Mesothelial cell of epicardium (in vitro differentiated cells): ENCODE measurements at places on chromosomes 1 and 21.

DNA sequence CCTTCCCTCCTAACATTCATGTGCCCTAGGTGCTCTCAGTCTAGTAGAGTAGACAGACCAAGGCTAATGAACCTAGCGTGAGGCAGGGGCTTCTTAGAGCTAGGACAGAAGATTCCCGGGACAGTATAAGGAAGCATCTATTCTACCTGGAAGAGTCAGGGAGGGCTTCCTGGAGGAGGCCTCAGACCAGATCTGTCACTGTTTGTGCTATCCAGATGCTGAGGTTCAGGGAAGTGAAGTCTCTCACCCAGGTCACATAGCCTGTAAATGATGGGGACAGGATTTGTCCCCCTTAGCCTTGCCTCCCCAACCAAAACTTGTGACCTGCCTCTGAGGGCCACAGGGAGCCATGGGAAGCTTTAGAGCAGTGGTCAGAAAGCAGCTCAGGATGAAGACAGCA is 20.7 kb downstream of the ACTL8 start:
- no peaks in the 10 kb centered on the region for H3K36me3 ChIP-seq
- no peak overlapping the region for H3K4me3 ChIP-seq
- no peak for DNase-seq
- peaks cover 26% of the 10 kb centered on the region for H3K27me3 ChIP-seq

DNA sequence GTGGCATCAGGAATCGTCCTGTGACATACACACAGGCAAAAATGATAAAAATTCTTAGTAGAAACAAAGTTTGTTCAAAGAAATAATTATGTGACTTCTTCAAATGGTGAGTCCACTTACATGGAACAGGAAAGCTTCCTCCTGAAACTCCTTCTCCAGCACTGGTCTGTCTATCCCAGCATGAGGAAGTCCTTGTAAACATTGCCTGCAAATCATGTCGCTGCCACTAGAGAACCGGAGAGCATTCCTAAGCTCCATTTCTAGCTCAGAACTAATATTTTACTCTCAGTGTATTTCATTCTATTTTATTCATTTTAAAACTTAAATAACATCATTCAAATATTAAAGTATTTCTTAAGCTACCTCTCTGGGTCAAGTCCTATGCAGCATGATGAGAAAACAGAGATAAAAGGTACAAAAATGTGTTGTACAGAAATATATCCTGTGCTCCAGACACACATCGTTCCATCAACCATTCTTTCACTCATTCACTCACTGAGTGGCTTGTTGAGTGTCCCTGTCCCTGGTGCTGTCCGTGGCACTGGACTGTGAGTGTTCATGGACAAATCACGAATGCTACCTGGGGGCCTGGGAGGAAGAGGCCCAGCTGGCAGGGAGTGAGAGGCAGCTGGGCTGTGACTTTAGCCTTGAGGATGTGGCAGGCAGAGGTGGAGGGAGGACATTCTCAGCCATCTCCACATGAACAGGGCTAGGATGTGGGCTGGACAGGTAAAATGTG is 10.0 kb downstream of the CYP4A22 start:
- H3K4me1 ChIP-seq, result no peaks in the 10 kb centered on the region
- peaks cover 7% of the 10 kb centered on the region for H3K27me3 ChIP-seq
- H3K27ac ChIP-seq, result no peak overlapping the region
- no peak overlapping the region for H3K4me3 ChIP-seq
- no peak for DNase-seq

DNA sequence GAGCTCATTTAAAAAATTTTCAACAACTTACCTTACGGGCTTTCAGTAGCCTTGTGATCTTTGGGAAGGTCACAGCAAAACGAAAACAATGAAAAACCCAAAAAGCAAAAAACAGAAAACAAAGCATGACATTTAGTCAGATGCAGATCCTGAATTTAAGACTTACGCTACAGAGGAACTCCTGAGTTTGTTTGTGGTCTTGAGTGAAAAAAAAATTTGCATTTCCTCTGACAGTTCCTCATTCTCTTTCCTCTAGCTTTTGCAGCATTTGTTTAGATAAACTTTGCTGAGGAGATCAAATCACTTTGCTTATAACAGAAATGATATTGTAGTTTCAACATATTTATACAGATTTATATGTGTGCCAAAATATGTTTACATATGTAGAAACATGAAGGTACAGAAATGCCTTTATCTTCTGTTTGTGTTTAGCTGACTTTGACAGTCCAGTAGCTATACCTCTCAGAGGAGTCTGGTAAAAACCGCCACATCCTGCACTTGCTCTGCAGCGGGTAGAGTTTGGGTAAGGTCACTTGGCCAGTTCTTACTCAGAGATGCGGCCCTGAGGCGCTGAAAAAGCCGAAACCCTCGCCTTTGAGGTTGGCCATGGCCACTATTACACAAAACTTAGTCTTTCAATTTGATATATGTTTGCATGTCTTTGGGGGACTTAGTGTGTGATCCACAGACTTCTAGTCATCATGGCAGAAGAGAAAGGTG is 142.5 kb downstream of the TNR start:
- H3K36me3 ChIP-seq, result no peaks in the 10 kb centered on the region
- H3K4me1 ChIP-seq, result peaks cover 7% of the 10 kb centered on the region
- H3K27me3 ChIP-seq, result peaks cover 86% of the 10 kb centered on the region
- no peak overlapping the region for H3K27ac ChIP-seq
- H3K4me3 ChIP-seq, result no peak overlapping the region

GRCh38 chr1:243229526-243229925 is 25.6 kb downstream of the CEP170 start:
- DNase-seq, result no peak
- H3K27me3 ChIP-seq, result no peaks in the 10 kb centered on the region
- no peak overlapping the region for H3K4me3 ChIP-seq
- H3K4me1 ChIP-seq, result no peaks in the 10 kb centered on the region
- peaks cover 59% of the 10 kb centered on the region for H3K36me3 ChIP-seq

DNA sequence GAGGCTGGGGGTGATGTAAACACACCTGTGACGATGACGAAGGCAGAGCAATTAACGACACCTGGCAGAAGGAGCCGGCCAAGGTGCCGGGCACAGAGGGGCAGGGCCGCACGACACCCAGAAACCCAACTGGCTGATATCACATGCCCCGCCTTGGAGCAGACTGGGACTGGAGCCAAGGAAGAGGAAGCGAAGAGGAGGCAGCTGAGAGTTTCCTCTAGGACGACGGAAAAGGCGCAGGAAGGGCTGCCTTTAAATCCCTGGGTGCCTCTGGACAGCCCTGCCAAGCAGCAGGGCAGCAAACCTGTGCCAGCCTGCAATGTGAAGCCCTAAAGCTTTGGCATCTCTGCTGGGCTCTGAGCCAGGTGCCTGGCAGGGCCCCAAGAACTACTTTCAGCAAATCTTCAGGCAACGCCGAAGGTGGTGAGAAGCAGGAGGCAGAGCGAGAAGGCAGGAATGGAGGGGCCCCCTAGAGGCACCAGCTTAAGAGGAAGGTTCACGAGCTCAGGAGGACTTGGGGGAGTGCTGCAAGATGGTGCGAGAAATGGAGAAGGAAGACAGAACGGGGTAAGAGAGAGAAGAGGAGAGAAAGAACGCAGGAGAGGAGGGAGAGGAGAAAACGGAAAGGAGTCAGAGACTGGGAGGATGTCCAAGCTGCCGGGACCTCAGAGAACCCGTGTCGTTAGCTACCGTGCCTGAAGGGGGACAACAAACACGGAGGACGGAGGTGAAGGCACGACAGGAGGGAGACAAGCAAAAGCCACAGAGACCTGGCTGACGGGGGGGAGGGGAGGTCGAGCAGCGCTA is 25.3 kb upstream of the PEF1 start:
- DNase-seq, result peak; percentile 57
- no peaks in the 10 kb centered on the region for H3K27me3 ChIP-seq
- H3K27ac ChIP-seq, result peak overlapping the region; percentile 84

GRCh38 chr1:15027515-15027986 is 126.0 kb upstream of the TMEM51 start:
- no peak overlapping the region for H3K4me3 ChIP-seq
- no peaks in the 10 kb centered on the region for H3K27me3 ChIP-seq
- H3K36me3 ChIP-seq, result peaks cover 3% of the 10 kb centered on the region
- H3K4me1 ChIP-seq, result peaks cover 25% of the 10 kb centered on the region

DNA sequence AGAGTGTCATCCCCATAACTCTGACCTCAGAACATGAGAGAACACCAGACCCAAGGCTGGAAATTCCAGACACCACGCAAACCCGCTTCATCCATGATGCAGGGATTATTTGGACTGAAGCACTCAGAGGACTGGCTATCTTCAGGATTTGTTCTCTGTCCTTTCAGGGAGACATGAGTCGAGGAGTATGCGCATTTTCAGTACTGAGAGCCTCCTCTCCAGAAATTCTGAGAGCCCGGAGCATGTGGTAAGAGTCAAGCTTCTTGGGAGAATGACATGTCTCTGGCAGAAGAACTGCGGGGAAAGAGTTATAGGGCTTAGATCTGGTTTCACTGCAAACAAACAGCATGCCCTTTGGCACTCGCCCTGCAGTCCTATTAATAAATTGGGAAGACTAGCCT is 6.9 kb downstream of the LAX1 start:
- H3K4me3 ChIP-seq, result no peak overlapping the region
- H3K27me3 ChIP-seq, result no peaks in the 10 kb centered on the region

DNA sequence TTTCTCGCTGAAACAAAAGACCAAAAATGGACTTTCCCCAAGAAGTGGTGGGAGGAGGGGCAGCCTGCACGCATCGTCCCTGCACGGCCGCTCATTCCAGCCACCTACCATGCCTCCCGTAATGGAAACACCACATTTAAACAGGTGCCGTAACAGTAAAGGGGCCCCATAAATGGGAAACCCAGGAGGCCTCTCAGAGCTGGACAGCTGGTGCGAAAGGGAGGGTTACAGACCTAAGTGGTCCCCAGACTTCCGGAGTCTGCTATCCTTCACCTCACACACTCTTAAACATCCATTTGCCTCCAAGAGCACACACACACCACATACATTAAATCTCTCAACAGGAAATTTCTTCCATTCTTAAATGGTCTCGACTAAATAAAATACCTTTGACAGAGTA is 120.7 kb upstream of the SOD1 start:
- H3K4me1 ChIP-seq, result peaks cover 7% of the 10 kb centered on the region
- H3K27me3 ChIP-seq, result no peaks in the 10 kb centered on the region
- peak overlapping the region; percentile 20 for H3K4me3 ChIP-seq
- DNase-seq, result no peak
- H3K36me3 ChIP-seq, result peaks cover 6% of the 10 kb centered on the region

GRCh38 chr1:29713857-29714256 is 477.5 kb downstream of the PTPRU start:
- peaks cover 6% of the 10 kb centered on the region for H3K27me3 ChIP-seq
- no peaks in the 10 kb centered on the region for H3K36me3 ChIP-seq
- H3K27ac ChIP-seq, result no peak overlapping the region
- H3K4me1 ChIP-seq, result peaks cover 7% of the 10 kb centered on the region
- H3K4me3 ChIP-seq, result no peak overlapping the region

GRCh38 chr1:36769886-36770830 is 264.2 kb downstream of the GRIK3 start:
- no peak overlapping the region for H3K4me3 ChIP-seq
- no peak overlapping the region for H3K27ac ChIP-seq
- no peaks in the 10 kb centered on the region for H3K36me3 ChIP-seq
- H3K27me3 ChIP-seq, result peaks cover 84% of the 10 kb centered on the region

DNA sequence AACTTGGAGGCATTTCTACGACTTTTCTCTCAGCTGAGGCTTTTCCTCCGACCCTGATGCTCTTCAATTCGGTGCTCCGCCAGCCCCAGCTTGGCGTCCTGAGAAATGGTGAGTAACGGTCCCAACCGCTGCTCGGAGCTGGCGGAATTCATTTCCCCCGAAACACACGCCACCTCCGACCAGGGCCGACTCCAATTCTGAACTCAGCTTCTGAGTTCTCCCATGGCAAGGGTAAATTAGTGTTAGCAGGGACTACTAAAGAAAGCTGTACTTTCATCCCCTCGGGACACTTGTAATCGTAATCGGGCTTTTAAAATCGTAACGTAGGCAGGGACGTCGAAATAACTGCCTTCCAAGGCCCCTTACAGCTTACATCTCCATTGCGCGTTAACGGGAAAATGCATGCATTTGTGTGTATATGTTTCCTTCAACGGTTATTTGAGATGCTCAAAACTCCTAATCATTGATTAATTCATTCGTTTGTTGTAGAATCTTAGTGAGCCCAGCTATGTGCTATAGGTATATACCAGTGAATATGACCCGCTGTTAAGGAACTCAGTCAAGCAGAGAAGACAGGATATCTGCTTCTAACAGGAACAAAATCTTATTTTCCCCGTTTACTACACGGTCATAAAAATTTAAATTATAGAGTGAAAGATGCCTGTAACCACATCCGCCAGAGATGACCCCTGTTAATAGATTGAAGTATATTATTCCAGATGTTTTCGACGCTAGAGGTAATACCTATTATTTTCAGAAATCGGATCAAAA is 472 bp downstream of the DTL start:
- H3K27ac ChIP-seq, result peak overlapping the region; percentile 99
- no peak for DNase-seq
- peak overlapping the region; percentile 99 for H3K4me3 ChIP-seq
- H3K4me1 ChIP-seq, result peaks cover 40% of the 10 kb centered on the region
- peaks cover 5% of the 10 kb centered on the region for H3K36me3 ChIP-seq

- no peaks in the 10 kb centered on the region for H3K27me3 ChIP-seq
- peaks cover 34% of the 10 kb centered on the region for H3K36me3 ChIP-seq
- H3K4me3 ChIP-seq, result no peak overlapping the region
Measured at GRCh38 chr1:9751971-9752370, 71.8 kb downstream of the CLSTN1 start.

DNA sequence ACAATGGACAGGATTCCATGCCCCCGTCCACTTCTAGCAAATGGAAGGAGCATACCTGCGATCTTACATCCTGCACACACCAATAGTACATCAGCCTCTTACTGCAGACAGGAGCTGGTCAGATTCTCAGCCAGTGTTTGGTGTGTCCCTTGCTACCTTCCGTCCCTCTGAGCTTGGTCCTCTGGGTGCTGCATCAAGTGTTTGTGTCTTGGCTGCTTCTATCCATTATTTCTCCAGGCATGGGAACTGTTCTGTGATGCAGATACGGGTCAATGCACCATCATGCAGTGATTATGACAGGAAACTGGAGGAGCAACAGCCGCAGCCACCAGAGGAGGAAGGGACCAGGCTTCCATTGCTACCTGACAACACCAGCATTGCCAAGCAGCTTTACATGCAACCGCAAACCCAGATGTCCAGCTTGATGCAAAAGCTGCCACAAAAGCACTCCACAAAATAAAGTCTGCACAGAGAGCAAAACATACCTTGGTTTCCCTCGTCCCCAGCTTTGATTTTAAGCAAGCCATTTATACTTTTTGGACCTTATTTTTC is 21.9 kb upstream of the OVAAL start:
- H3K4me1 ChIP-seq, result peaks cover 22% of the 10 kb centered on the region
- H3K27ac ChIP-seq, result no peak overlapping the region
- no peaks in the 10 kb centered on the region for H3K36me3 ChIP-seq
- H3K4me3 ChIP-seq, result no peak overlapping the region

- no peaks in the 10 kb centered on the region for H3K27me3 ChIP-seq
- no peaks in the 10 kb centered on the region for H3K36me3 ChIP-seq
- DNase-seq, result no peak
- peak overlapping the region; percentile 61 for H3K4me3 ChIP-seq
- H3K4me1 ChIP-seq, result peaks cover 60% of the 10 kb centered on the region
Measured at GRCh38 chr1:172140072-172140471, 280.4 kb upstream of the C1orf105 start.
